Liver (tissue), 10 donors: ENCODE measurements at places on chromosomes 1 and 21. TPM values are rescaled to one million over a fixed set of nuclear protein-coding genes. Genes with fewer than 3 reads are reported as not detected.

SLC45A1 gene
- 0.08 TPM for total RNA-seq

DNA sequence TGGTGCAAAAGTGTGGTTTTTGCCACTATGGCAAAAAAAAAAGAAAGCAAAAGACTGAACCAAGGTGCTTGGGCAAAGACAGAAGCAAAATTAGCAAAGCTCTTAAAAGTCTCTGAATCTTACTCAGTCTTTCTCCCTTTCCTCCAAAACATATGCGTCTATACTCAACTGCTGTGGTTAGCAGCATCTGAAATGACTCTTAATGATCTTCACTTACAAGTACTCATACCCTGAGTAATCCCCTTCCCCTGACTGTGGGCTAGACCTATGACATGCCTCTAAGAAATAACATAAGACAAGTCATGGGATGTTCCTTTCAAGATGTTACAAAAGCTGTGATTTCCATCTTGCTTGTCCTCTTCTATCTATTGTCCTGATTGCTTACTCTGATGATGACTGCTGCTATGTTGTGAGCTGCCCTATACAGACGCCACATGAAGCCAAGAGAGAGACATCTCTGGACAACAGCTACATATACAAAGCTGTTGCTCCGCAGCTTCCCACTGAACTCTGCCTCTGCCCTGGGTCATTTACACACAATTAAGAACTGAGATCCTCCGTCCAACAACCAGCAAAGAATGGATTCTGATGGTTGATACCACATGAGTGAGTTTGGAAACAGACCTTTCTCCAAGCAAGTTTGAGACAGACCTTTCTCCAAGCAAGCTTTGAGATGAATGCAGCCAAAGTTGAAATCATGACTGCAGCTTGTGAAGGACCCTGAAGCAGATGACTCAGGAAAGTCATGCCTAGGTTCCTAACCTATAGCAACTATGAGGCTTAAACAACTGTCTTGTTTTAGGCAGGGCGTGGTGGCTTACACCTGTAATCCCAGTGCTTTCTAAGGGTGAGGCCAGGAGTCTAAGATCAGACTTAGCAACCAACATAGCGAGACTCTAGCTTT lies 55.2 kb downstream of the PUM1 start:
- no peak for DNase-seq

DNA sequence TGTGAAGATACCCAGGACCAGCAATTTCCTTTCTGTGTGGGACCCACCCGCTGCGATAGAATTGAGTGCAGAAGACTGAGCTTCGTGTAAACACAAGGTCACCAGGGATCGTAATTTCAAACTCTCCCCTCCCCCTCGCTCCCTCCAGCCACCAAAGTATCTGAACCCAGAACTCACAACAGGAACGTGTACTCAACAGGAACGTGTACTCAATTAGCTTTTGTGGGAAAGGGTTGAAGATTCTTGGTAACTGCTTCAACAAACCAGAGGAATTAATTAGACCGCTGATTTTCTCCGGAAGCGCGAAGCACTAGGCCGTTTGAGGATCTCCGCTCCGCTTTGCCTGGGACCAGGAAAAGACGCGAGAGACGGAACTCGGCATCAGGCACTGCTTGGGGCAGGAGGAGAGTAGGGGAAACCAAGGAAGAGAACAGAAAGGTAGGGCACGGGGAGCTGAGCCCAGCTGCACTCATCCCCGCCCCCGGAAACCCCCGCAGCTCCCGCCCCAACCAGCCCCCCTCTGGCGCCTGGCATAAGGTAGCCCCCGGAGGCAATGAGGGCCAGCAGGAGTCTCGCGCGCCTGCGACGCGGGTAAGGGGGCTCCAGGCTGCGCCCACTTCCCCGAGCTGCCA lies 453 bp downstream of the DRAM2 start:
- DNase-seq = peak; percentile 63

DNA sequence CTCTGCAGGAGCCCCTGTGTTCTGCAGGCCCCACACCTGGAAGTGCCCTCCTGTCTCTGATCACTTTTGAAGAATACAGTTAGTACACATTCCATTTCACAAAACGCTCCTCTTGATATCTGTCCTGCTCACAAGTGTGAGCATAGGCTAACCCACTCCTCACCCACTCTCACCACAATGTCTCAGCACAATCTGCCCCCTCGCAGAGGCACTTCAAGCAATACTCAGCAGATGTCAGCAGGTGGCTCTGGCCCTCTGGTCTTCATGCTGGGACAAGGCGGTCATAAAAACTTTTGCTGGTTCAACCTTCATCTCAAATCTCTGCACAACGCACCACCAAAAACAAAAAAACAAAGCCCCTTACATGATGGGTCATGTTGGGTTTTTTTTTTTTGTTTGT lies 671.2 kb downstream of the MATN1 start:
- DNase-seq = no peak
